GM23248 (cell line): ENCODE measurements at places on chromosomes 11 and 22. TPM values are rescaled to one million over a fixed set of nuclear protein-coding genes. Genes with fewer than 3 reads are reported as not detected.

Gene CARNS1
- polyA plus RNA-seq = 0.13 and 0.38 TPM in 2 replicates

DNA sequence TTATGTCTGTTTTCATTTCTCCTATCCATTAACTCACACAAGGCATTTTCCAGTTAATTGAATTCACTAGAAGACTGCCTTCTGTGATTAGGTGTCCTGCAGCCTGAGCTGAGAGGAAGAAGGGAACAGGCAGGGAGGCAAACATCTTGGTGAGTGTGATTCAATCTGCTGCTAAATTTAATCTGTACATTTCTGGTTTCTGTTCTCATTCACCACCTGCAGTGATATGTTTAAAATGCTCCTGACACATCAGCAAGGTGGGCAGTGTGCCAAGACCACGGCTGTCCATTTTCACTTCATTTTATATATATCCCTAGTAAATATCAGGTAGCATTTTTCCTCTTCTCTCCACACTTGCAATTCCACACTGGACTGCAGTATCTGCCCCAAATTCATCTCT lies 416.5 kb downstream of the TMEM135 start:
- peak; percentile 19 for DNase-seq

DNA sequence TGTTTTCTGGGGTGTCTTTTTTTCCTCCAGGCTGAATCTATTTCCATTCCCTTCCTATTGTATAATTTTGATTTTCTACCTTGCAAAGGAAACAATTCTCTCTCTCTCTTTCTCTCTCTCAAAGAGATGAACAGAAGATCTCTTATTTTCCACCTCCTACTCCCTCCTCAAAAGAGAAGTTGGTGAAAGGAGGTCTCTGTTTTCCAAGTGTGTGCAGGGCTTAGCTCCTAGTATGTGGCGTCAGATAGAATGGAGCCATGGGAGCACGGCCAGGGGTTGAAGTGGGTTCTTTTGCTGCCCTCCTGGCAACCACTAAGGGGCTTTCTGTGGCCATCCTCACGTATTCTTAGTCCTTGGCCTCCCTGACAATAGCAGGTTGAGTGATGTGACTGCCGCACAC lies 480 bp downstream of the TRIM34 start:
- peak; percentile 13 for DNase-seq

GRCh38 chr22:28395920-28396753 lies 283.5 kb downstream of the TTC28 start:
- DNase-seq = peak; percentile 51

DNA sequence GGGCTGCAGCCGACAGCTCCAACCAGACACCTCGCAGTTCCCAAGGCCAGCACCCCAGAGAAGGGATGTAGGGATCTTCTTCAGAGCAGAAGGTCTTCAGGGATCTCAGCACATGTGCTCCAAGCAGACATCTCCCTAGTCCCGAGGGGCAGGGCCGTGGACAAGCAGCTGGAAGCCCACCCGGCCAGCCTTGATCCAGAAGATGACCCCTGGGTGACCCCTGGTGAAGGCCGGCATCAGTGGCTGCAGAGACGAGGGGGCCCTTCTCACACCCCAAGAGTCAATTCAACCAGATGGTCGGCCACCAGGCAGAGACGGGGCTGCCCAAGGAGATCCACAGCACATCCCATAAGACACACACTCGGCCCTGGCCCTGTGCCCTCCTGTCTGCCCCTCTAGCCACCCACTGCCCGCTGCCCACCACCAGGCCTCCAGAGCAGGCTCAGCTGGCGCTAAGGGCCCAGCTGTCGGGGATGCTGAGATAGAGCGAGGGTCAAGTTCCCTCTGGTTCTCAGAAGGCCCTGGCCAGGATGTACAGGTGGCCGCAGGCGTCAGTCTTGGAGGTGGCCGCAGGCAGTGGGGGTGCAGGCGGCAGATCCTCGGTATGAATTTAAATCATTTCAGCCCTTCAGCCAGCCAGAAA lies 168.3 kb downstream of the BRD1 start:
- no peak for DNase-seq

- peak; percentile 14 for DNase-seq
Observed at GRCh38 chr22:27614650-27615007, 186.9 kb downstream of the MN1 start.

DNA sequence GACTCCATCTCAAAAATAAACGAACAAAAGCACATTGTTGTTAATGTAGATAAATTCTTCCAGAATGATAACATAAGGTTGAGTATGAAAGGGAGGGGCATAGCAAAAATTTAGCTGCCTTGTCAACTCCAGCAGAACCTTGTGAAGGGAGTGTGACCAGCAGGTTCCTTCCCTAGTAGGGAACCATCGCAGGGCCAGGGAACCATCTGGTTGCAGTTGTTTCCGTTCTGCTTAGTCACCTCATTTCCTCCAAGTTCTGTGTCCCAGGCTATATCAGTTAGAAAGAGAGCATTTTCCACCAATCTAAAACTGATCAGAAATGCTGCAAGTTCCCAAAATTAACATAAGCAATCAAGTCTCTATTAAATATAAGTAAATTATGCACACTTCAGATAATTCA lies 126.7 kb upstream of the BLID start:
- no peak for DNase-seq
